ENCODE measurements at places on chromosomes 6 and 20.
A peak's percentile ranks its signal among the peaks of the same experiment; 100 is the strongest.

DNA sequence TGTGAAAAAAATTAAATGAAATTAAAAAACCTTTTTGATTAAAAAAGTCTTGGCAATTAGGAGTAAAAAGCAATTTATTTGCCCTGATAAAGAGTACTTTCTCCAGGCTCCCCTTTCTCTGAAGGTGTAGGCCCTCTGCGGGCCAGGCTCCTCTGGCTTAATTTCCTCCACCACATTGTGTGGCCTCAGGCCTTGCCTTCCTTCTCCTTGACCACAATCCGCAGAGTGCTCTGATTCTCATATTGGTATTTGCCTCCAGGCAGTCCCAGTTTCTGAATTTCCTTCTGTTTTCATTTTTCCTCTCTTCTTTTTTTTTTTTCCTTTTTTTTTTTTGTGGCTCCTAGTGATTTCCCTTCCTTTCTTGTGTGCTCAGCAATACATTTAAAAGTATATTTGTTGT lies 96.4 kb downstream of the AIG1 start:
- no peak for DNase-seq

DNA sequence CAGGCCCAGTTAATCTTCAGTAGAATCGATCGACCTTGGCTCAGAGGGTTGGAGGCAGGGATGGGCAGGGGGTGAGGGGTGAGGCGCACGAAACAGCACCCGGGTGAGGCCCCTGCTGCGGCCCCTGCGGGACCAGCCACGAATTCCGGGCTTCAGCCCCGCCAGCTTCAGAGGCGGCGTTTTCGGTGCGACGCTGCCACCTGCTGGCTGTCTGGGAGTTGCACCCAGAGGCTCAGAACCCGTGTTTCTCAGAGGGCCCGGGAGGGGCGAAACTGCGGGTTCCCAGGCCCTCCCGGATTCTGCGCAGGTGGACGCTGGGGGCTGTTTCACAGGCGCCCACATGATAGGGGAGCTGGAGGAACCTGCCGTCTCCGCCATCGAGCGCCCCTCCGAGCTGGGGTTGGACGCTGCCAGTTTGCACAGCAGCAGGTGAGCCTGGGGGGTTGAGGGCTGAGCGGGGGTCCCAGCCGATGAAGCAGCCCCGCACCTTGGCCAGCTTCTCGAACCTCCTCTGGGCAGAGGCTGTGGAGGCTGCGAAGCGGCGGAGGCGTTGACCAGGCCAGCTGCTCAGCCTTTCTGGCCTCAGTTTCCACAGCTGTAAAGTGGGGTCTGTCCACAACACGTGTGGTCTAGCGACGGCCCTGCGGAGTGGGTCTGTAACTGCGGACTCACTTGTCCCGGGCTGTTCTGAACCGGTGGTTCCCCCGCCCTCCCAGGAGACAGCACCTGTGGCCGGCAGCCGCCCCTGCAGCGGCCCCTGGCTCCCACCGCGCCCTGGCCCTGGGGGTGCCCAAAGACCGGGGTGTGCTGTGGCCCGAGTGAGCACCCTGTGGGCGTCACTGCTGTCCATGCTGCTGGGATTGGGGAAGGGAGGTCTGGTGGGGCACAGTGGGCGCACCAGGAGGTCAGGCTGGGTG lies 2.5 kb upstream of the BHLHE23 start:
- peak; percentile 74 for DNase-seq

- no peak for DNase-seq
Measured at GRCh38 chr20:62488470-62488869, 12.7 kb upstream of the GATA5 start.

DNA sequence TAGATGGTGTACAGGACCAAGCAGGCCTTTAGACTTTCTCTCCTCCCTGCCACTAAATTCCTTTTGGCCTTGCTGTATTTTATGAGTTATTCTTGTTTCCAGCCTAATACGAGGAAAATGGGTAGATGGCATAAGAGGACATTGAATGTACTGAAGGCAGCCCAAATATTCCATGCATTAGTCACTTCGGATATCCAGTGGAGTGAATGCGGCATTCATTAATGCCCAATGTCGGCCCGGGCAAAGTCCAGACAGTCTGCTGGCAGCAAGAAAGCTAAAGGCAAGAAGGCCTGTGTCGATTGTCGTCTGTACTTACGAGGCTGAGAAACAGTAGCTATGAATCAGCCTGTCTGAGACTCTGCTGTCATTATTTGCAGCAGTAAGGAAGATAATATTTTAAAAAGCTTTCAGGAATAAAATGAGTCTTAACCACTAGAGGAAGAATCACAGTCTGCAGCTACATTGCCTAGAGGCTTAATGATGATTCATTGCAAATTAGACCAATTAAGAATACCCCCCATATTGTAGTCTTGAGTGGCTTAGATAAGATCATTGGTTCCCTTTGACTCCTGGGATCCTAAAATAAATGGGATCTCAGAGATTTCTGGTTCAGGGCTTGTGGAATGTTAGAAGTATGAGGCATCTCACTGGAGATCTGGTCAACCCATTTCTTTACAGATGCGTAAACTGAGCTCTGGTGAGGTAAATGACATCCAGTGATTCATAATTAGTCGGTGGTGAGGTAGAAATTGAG lies 534.1 kb upstream of the JAG1 start:
- DNase-seq, result no peak

DNA sequence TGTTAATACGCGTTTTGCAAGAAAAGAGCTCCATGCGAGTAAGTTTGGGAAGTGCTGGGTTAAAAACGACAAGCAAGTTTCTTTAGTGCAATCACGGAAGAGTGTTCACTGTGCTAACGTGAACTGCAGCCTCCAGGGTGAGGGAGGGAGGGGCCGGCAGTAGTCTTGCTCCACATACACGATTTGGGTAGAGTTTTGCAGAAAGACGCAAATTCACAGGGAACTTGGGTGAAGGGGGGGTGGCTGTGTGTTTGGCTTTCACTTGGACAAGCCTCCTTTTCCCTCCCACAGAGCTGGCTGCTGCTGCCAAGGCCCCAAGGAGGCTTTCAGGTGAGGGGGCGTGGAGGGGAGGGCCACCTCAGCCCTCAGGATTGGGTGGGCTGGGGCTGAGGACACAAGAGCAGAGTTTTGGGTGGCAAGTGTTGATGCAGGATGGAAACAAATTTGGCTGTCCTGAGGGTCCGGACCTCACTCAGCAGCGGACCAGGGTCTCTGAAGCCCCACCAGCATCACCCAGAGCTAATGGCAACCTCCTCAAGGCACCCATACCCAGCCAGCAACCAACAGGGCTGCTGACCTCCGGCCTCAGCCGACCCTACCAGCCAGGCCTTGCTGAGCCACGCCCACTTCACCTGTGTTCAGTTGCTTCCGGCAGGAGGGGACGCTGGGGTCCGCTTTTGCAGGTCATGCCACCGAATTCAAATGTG lies 204.5 kb downstream of the ERMARD start:
- DNase-seq, result no peak

GRCh38 chr6:104396077-104396476 lies 463.6 kb downstream of the HACE1 start:
- DNase-seq, result no peak

- no peak for DNase-seq
Measured at GRCh38 chr6:32889533-32889932, 35.5 kb downstream of the PSMB9 start.

- DNase-seq, result peak; percentile 86
Measured at GRCh38 chr20:10453241-10453640, 18.1 kb downstream of the SLX4IP start.

DNA sequence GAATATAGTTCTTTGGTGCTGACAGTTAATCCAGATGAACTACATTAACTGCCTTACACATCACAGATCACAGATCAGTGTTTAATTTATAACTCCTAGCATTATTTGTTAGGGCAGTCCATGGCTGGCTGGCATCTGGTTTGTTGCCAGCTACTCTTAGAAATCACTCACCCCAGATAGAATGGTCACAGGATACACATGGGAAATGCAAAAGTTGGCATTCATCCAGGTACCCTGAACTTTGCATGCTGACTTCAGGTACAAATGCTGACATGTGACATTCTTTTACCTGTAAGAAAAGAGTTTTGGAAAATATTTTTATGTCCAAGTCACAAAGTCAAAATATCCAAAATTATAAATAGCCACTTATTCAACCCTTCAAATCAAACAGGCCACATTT lies 20.2 kb downstream of the FBXL4 start:
- peak; percentile 37 for DNase-seq

DNA sequence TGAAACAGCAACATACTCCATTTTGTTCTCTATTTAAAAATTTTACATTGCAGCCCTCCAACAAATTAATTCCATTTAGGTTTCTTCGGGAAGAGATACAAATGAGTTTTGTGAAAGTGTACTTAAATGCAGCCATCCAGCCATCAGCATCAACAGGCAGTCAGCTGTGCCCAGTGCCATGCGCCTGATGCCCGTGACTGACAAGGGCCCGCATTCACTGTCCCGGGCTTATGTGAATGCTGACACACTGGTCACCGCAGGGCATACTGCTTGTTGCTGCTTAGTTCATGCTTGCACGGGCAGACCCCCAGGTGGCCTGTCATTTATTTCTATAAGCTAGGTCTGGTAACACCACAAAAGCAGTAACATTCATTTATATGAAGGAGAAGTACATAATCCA lies 224.9 kb upstream of the QKI start:
- DNase-seq, result no peak

DNA sequence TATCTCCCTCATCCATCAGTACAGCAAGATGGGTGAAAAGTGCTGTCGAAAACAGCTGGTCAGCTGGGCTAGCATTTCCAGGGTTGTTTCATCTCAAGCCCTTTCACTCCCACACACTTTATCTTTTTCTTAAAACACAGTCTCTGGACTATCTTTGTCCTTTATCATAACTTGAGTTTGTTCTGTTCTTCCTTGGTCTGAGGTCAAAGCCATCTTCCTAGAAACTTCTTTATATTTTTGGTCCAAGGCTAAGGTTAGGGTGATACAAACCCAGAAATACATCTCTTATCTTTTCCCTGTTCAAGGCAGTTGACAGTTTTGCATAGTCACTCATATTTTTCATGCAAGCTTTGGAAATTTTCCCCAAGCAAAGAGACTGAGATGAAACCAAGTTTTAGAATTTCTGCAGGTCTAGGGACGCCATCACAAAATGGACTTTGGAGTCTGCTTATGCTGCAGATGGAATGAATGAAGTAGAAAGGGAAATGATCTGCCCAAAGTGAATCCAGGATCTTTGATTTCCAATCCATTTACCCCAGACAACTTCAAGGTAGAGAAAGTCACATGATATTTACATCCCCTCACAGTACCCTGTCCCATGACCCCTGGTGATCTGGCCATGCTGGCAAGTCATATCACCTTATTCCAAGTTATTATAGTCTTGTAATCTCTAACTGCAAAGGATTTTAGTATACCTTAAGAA lies 297.0 kb downstream of the ZNF217 start:
- no peak for DNase-seq

DNA sequence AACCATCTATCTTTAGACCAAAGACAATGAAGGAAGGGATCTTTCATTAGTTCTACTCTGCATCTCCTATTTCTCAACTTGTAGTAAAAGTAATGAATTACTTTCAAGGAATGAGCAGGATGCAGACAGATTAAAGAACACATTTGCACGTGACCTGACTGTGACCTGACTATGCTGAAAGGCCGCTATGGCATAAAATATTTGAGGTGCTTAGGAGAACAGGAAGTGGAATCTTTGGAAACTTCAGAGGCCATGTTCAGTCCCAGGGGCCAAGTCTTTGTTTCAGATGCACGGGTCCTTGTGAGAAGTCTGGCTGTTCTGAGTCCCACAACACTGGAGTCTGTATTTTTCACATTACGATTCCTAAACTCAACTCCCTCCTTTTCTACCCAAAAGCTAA lies 41.0 kb downstream of the NINL start:
- no peak for DNase-seq

DNA sequence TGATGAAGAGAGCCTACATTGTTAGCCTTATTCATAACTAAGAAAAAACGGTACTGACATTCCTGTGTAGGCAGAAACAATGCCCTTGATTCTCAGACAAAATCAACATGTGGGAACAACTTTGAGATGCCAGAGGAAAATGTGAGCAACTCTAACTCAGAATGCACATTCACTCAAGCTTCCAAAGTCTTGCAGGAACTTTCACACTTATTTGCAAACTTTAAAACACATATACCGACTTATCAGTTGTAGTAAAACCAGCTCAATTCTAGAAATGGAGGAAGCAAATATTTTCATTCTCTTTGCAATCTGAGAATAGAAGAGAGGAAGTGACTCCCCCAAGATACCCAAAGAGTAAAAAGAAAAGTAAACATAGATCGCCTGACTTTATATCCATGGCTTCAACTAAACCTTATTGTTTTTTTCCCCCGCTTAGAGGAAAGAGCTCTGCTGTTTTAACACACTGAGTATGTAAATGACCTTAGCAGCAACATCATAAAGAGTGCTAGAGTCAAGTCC lies 117.6 kb downstream of the EPB41L2 start:
- no peak for DNase-seq

- DNase-seq, result no peak
Measured at GRCh38 chr20:12989586-12990115, 19.1 kb upstream of the SPTLC3 start.

- DNase-seq, result no peak
Measured at GRCh38 chr6:52356017-52356416, 5.9 kb upstream of the PAQR8 start.

GRCh38 chr6:149330133-149330532 lies 12.6 kb downstream of the TAB2 start:
- no peak for DNase-seq

GRCh38 chr6:45514454-45515230 lies 136.9 kb upstream of the SUPT3H start:
- peak; percentile 51 for DNase-seq

GRCh38 chr20:48703107-48703506 lies 124.7 kb downstream of the PREX1 start:
- DNase-seq, result no peak

GRCh38 chr6:292506-293192 lies 362 bp downstream of the DUSP22 start:
- no peak for DNase-seq

DNA sequence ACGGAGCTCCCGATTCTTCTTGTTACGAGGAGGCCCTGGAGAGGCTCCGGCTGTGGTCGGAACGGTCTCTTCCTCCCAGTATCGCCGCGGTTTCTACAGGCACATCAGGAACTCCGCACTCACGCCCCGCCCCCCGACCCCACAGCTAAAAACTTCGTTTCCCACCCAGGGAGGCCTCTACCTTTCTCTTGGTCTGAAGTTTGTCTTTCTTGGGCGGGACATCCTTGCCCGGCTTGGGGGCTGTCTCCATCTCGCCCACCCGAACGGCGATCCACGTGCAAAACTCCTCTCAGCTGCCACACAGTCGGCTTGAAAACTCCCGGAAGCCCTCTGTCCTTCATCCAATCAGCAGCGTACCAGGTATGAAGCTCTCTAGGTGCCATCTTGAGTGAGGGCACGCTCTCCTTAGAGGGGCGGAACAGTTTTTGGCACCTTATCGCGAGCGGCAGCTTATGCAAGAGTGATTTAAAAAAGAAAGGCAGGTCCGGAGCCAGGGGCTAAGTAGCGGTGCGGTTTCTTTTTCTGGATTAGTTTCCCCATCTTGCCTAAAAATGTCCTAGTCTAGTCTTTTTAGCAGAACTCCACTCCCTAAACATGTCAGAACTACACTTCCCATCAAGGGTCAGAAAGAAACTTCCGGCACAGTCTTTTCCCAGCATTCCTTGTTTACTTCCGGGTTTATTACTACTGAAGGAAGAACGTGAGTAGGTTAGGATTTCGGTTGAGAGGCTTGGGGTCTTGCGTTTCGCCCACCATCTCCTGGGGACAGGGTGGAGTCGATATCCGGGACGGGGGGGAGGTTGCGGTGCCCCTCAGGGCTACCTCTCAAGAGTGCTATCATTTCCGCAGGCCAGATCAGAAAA lies at the start of the genes PFDN6 and WDR46:
Gene PFDN6 (plus strand): TSS at position 681 of the 863 bp plus-strand sequence. CDS start 256 bp downstream, outside the sequence.
Gene WDR46 (minus strand): TSS at position 319 of the 863 bp plus-strand sequence. CDS start 69 bp downstream, at position 250.
- DNase-seq, result peak; percentile 95

Measured in DMS53 (cell line).